ENCODE measurements at places on chromosomes 1 and 21. TPM values are rescaled to one million over a fixed set of nuclear protein-coding genes. Genes with fewer than 3 reads are reported as not detected.

The RPS6KC1 gene
- 14.1 TPM for polyA plus RNA-seq

The CCDC190 gene
- polyA plus RNA-seq: 0.36 TPM

The TTC24 gene
- polyA plus RNA-seq: not detected

The APCS gene
- not detected for polyA plus RNA-seq

The KRTAP26-1 gene
- polyA plus RNA-seq: not detected

The SYTL1 gene
- polyA plus RNA-seq: 0.02 TPM

The POLR3C gene
- polyA plus RNA-seq: 45.1 TPM

The AMY2B gene
- 0.61 TPM for polyA plus RNA-seq

The RYR2 gene
- not detected for polyA plus RNA-seq

The DNAJC11 gene
- polyA plus RNA-seq: 47.2 TPM

The MED8 gene
- polyA plus RNA-seq: 45.8 TPM

The TNNT2 gene
- 1.4 TPM for polyA plus RNA-seq

The TPR gene
- polyA plus RNA-seq: 37.4 TPM

The SPATA6 gene
- 5.5 TPM for polyA plus RNA-seq

The LAMB3 gene
- 5.5 TPM for polyA plus RNA-seq

The ICOSLG gene
- 0.05 TPM for polyA plus RNA-seq

The ZNF669 gene
- 7.2 TPM for polyA plus RNA-seq

The CD164L2 gene
- polyA plus RNA-seq: not detected

The NASP gene
- polyA plus RNA-seq: 86.1 TPM

The CELA3B gene
- not detected for polyA plus RNA-seq

The TCEA3 gene
- polyA plus RNA-seq: 12.3 TPM

The FCMR gene
- 4.3 TPM for polyA plus RNA-seq

The FAM177B gene
- polyA plus RNA-seq: not detected

The KCNA2 gene
- polyA plus RNA-seq: not detected

The CD101 gene
- polyA plus RNA-seq: 0.25 TPM

The ARHGAP29 gene
- polyA plus RNA-seq: 37.3 TPM

The TMPRSS15 gene
- polyA plus RNA-seq: not detected

The CFHR1 gene
- 0.12 TPM for polyA plus RNA-seq

The ELAVL4 gene
- not detected for polyA plus RNA-seq

The GUCA2B gene
- not detected for polyA plus RNA-seq

The C1orf116 gene
- polyA plus RNA-seq: 0.01 TPM

The CLCA1 gene
- polyA plus RNA-seq: 0.01 TPM

The ADGRB2 gene
- 4.4 TPM for polyA plus RNA-seq

The TFF3 gene
- not detected for polyA plus RNA-seq

The SCAMP3 gene
- polyA plus RNA-seq: 106 TPM

The TRPM2 gene
- not detected for polyA plus RNA-seq

The TMEM82 gene
- polyA plus RNA-seq: not detected

The S100A7 gene
- not detected for polyA plus RNA-seq

The AURKAIP1 gene
- 42.2 TPM for polyA plus RNA-seq

The DYNLT5 gene
- 0.32 TPM for polyA plus RNA-seq

The NOS1AP gene
- polyA plus RNA-seq: 0.14 TPM

The NLRP3 gene
- 0.07 TPM for polyA plus RNA-seq

The HSD3B2 gene
- polyA plus RNA-seq: not detected

The SPRR1B gene
- not detected for polyA plus RNA-seq

All from fibroblast of lung (primary cell).